Fibroblast of lung (primary cell): ENCODE measurements at places on chromosomes 16 and 17. TPM values are rescaled to one million over a fixed set of nuclear protein-coding genes. Genes with fewer than 3 reads are reported as not detected.

Gene CD7
- under 0.01 and 0.17 TPM in 2 replicates for total RNA-seq

Gene ITGB3
- total RNA-seq, result 13.1 and 22.0 TPM in 2 replicates

Gene TMEM238L
- not detected in 2 replicates for total RNA-seq

Gene CYB5D1
- total RNA-seq, result 6.9 and 7.4 TPM in 2 replicates

Gene CSF3
- not detected in 2 replicates for total RNA-seq

Gene DUSP14
- 61.4 and 121 TPM in 2 replicates for total RNA-seq

Gene CES5A
- total RNA-seq, result not detected in 2 replicates

Gene HOXB13
- total RNA-seq, result not detected in 2 replicates

Gene SNX20
- not detected in 2 replicates for total RNA-seq

Gene SLC16A13
- total RNA-seq, result 0.26 and 1.3 TPM in 2 replicates

Gene CA10
- not detected in 2 replicates for total RNA-seq

Gene CCDC144A
- 11.7 and 12.3 TPM in 2 replicates for total RNA-seq

Gene RASD1
- total RNA-seq, result 0.26 and 2.6 TPM in 2 replicates

Gene SIRT7
- total RNA-seq, result 14.9 and 18.7 TPM in 2 replicates

Gene CSH2
- not detected in 2 replicates for total RNA-seq

Gene PVALEF
- not detected in 2 replicates for total RNA-seq

Gene RND2
- 0.77 and 0.99 TPM in 2 replicates for total RNA-seq

Gene TBC1D26
- 0.17 TPM in 1 of 2 replicates, not detected in the other for total RNA-seq

Gene TGFB1I1
- total RNA-seq, result 28.5 and 46.9 TPM in 2 replicates

Gene CAMTA2
- total RNA-seq, result 8.5 and 18.3 TPM in 2 replicates

Gene TEFM
- total RNA-seq, result 10.3 and 11.1 TPM in 2 replicates
